LNCaP clone FGC (cell line): ENCODE measurements at places on chromosomes 1 and 21.

- no peak for DNase-seq
Measured at GRCh38 chr1:229368347-229368746, 25.5 kb upstream of the CCSAP start.

- DNase-seq, result no peak
Measured at GRCh38 chr1:197911857-197912696, 5.1 kb upstream of the LHX9 start.

GRCh38 chr1:157370698-157371097 is 181.6 kb downstream of the FCRL5 start:
- no peak for DNase-seq

GRCh38 chr1:117567976-117568375 is 37.9 kb upstream of the TENT5C start:
- DNase-seq, result no peak

- no peak for DNase-seq
Measured at GRCh38 chr1:77283701-77284425, 2.0 kb downstream of the AK5 start.

DNA sequence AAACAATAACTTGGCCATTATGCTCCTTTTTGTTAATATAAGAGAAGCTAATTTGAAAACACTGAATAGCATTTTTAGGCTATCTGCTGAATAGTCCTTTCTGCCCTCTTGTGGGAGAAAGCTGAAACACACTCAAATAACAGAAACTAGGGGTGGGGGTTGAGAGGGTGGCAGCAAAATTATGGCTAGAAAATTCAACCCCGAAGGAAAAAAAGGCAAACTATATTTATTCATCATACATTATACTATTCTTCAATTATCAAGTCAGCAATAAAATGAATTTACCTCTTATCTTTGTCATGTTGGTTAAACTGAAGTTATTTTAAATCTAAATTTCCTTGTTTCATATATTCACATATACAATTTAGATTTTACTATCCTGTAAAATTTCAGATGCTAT is 255.9 kb downstream of the FAF1 start:
- DNase-seq, result no peak

GRCh38 chr1:162857850-162858249 is 3.1 kb downstream of the CCDC190 start:
- DNase-seq, result no peak

GRCh38 chr1:177783051-177783450 is 186.8 kb downstream of the SEC16B start:
- DNase-seq, result no peak

DNA sequence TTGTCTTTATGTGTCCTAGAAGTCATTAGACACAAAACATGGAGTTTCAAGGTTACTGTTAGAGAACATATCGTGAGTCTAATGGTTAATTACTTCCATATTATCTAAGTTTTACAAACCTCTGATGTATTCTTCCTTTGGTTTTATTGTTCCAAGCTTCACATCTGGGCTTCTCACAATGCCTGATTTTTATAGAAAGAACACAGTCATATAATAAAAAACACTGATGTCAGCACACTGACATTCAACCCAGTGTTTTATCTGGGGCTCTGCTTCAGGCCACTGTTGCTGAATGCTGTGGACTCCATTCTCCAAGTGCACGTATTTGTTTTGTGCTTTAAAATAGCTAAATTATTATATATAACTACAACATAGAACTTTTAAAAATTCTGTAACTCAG is 232.9 kb downstream of the SMYD3 start:
- DNase-seq, result no peak

GRCh38 chr1:65924471-65924870 is 131.8 kb downstream of the PDE4B start:
- no peak for DNase-seq

DNA sequence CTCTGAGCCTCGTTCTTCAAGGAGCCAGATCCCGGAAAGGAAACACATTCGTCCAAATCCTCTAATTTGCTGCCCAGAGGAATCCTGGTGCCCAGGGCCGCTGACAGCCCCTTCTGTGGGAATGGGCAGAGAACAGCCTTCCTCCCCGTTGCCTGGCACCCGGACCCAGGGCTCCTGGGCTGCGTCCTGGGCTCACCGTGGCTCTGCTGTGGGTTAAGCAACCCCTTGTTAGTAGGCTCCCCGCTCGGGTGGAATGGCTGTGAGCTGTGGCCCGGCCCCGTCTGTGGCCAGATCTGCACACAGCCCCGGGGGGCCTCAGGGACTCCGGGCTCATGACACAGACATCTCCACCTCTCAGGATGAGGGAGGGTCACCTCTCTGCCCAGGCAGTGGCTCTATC is 122.9 kb upstream of the ARHGEF16 start:
- no peak for DNase-seq

DNA sequence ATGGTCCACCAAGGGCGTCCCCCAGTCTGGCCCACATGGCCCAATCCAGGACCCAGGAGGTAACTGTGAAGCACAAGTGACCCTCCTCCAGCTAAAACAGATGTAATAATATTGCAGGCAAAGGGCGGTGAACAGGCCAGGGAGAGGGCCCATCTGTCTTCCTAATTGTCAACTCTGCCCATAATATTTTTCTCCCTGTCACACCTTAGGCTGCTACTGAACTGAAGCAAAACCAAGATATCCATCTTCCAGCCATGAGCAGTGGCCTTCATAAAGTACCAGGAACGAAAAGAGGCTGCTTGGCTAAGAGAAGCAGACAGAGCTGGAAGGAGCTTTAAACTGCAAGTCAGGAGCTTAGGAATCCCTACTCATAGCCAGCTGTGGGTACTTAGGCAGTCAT is 3.1 kb downstream of the KANK4 start:
- DNase-seq, result no peak
